ENCODE measurements at places on chromosomes 5 and 9. TPM values are rescaled to one million over a fixed set of nuclear protein-coding genes. Genes with fewer than 3 reads are reported as not detected.

CA9 gene
- 1.5 TPM for total RNA-seq

IL6ST gene
- 1,116 TPM for total RNA-seq

HAVCR2 gene
- 0.36 TPM for total RNA-seq

NEUROG1 gene
- not detected for total RNA-seq

PCDHB5 gene
- total RNA-seq: 0.45 TPM
